ENCODE measurements at places on chromosomes 1 and 21.

DNA sequence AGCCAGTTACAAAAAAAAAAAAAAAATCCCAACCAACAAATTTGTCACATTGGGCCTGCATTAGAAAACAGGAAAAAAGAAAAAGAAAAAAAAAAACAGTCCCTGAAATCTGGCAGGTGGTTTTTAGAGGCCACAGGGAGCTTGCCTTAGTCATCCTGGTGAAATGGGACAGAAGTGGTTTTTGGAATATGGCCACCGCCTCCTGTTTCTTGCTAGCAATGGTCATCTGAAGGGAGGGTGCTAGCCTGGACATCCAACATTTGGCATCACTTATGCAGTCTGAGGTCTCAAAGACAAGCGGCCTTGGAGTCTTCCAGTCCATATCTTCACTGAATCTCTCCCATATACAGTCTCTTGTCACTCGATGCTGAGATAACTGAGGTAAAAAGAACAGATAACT lies 20.1 kb upstream of the NKAIN1 start:
- no peak for DNase-seq

GRCh38 chr1:9019896-9020295 lies 6.3 kb downstream of the SLC2A7 start:
- no peak for DNase-seq

GRCh38 chr1:84923317-84923716 lies 30.3 kb upstream of the LPAR3 start:
- DNase-seq = no peak

DNA sequence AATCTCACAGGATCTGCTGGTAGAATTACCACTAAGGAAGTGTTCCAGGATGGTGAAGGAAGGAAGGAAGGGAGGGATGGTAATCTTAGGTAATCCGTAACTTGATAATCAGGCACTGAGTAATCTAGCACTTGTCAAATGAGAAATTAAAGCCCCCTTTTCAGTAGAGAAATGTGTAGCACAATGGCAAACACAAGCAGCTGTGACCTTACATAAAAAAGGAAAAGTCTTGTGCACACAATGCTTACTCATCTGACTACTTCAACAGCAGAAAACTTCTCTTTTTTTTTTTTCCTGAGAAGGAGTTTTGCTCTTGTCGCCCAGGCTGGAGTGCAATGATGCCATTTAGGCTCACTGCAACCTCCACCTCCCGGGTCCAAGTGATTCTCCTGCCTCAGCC lies 6.1 kb downstream of the NUP210L start:
- no peak for DNase-seq

DNA sequence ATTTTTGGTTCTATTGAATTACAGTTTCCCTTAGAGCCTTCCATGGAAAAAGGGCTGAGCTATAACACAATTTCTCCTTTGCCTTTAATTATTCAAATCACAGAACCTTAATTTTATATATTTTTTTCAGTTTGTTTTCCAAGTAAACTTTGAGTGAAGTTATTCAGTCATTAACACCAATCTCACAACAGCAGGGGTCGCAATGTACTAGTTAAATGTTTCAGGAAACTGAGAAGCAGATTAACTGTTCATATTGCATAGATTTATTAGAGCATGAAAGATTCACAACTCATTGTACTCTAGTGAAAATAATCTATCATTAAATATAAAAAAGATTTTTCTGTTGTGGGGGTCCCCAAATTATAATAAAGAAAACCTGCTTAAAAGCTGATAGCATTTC lies 64.1 kb downstream of the KIFAP3 start:
- no peak for DNase-seq

- no peak for DNase-seq
Observed at GRCh38 chr1:174407665-174408064, 40.1 kb upstream of the GPR52 start.

DNA sequence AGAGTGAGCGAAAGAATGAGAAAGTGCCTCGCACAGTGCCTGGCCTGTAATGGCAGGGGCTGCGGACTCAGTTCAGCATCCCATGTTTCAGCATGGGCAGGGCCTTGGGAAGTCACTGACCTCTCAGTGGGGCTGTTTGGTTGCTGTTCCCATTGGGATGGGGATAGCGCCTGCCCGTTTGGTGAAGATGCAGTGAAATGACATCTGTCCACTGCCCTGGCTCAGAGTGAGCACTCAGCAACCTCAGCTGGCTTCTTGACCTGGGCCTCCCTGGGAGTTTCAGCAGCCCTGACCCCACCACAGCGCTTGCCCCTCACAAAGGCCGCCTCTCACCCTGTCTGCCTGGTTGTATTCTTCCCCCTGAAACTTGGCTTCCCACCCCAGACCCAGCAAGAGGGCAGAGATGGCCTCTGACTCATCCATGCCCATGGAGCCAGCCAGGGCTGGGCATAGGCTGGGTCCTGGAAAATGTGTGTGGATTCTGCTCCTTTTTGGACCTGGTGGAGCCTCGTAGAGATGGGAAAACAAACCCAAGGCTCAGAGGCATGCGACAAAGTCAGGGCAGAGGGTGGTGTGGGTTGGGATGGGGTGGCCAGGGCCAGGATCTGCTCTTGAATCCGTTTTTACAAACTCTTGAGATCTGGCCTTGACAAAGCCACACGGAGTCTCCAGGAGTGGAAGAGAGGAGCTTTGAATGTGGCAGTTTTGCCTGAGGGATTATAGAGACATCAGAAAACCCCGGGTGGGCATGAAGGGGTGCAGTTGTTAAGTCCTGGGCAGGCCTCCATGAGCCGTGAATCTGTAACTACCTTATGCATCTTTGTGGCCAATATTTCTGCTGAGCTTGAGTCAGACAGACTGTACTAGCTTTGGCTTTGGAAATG lies 1.2 kb downstream of the XKR8 start:
- no peak for DNase-seq
